ENCODE measurements at places on chromosomes 4 and X.

GRCh38 chr4:140943486-140944198 is 187.5 kb upstream of the TBC1D9 start:
- no peak for DNase-seq

- no peak for DNase-seq
These were observed 12.7 kb upstream of the CXCL8 start for GRCh38 chr4:73727685-73728084.

DNA sequence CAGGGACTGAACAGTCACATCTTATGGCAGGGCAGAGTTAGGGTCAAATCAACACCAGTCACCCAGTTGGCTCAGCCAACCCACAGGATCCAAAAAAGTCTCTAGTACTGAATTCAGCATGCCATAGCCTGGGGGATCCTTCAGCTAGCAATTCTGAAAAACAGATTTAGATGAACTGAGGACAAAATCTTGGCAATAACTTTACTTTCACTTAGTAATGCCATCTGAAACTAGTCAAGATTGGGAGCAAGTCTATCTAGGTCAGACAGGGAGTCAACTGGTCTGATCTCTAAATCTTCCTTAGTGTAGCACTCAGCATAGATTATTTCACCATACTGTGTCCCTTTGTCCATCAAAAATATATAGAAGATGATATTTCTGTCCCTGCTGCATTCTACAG is 76.0 kb downstream of the HHIP start:
- DNase-seq = no peak

- no peak for DNase-seq
These were observed 97.0 kb downstream of the MID1IP1 start for GRCh38 chrX:38898261-38898660.

DNA sequence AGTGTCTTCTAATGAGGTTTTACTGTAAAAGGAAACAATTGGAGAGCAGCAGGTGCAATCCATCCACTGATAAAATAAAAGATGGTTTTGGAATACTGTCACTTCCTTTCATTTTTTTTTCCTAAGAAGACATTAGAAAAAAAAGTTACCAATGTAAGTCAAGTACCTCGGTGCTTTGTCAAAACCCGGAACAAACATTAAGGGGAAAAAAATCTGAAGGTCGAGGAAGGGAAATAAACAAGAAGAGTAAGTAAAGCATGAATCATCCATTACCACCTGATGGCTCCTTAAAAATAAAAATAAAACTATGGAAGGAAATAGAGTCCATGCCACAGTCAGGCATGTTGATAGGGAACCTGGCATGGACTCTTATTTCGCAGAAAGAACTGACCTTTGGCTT is 15.3 kb upstream of the XPNPEP2 start:
- no peak for DNase-seq
